ENCODE measurements at places on chromosomes 3 and 15. TPM values are rescaled to one million over a fixed set of nuclear protein-coding genes. Genes with fewer than 3 reads are reported as not detected.

DNA sequence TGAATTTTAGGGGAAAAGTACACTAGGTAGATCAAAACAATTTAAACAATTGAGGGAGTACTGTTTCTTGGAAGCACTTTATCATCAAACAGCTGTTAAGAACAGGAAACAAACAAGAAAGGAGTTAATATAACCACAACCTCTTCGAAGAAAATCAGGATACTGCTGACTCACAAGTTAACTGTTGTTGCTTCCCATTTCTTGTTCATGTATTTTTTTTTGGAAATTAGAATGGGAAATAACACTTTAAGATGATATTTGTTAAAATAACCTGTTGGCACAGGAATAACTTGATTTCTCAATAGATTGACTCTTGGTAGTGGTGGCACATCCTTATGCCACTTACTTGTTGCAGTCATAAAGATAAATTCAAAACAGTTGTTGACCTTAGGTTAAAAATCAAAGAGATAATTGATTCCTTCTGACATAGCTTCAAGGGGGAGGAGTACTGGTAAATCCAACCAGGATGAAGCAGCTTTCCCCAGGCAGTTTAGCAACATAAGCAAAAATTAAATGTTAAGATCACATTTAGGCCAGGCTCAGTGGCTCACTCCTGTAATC is 3.3 kb downstream of the BNIP2 start:
- H3K4me3 ChIP-seq: no peak overlapping the region
- no peak overlapping the region for H3K27ac ChIP-seq
- peaks cover 15% of the 10 kb centered on the region for H3K36me3 ChIP-seq
- no peak for DNase-seq
- peaks cover 8% of the 10 kb centered on the region for H3K4me1 ChIP-seq

INKA1 gene
- 7.6 TPM for total RNA-seq

THBS1 gene
- 70.6 TPM for total RNA-seq

GPR176 gene
- 13.7 TPM for total RNA-seq

- H3K27me3 ChIP-seq: no peaks in the 10 kb centered on the region
- DNase-seq: no peak
- no peaks in the 10 kb centered on the region for H3K36me3 ChIP-seq
These were observed 1.0 kb upstream of the CD200R1L start for GRCh38 chr3:112847692-112848091.

- no peak for DNase-seq
- H3K4me3 ChIP-seq: no peak overlapping the region
- H3K4me1 ChIP-seq: peaks cover 27% of the 10 kb centered on the region
- H3K27ac ChIP-seq: no peak overlapping the region
- no peaks in the 10 kb centered on the region for H3K36me3 ChIP-seq
These were observed 258.9 kb downstream of the UACA start for GRCh38 chr15:70504299-70504951.

LRRFIP2 gene
- 62.4 TPM for total RNA-seq

GABRR3 gene
- 0.20 TPM for total RNA-seq

RNF123 gene
- total RNA-seq: 25.0 TPM

- no peaks in the 10 kb centered on the region for H3K27me3 ChIP-seq
- H3K4me1 ChIP-seq: no peaks in the 10 kb centered on the region
- no peak overlapping the region for H3K4me3 ChIP-seq
- no peak for DNase-seq
- no peak overlapping the region for H3K27ac ChIP-seq
These were observed 302.0 kb downstream of the RYR3 start for GRCh38 chr15:33612721-33613304.

DNA sequence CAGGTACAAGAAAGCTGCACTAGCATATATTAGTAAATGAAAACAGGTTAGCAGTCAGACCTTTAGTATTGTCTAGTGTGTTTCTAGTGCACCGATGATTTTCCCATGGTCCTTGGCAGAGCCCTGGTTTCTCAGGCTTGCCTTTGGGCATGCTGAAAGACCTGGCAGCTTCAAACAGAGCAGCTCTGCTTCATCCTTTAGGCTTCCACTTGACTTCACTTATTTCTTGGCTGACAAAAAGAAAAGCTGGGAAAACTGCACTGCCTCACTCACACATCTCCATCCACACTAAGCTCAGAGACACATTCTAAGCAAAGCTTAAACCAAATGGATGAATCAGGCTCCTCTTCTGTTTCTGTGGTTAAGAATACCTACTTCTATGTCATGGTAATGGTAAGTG is 374.8 kb upstream of the PDZRN3 start:
- no peak overlapping the region for H3K4me3 ChIP-seq
- H3K27me3 ChIP-seq: no peaks in the 10 kb centered on the region
- H3K27ac ChIP-seq: no peak overlapping the region
- H3K36me3 ChIP-seq: no peaks in the 10 kb centered on the region

CCDC32 gene
- 23.7 TPM for total RNA-seq

GRCh38 chr15:95298729-95299128 is 1031.8 kb upstream of the NR2F2 start:
- H3K4me3 ChIP-seq: no peak overlapping the region
- DNase-seq: no peak
- H3K36me3 ChIP-seq: no peaks in the 10 kb centered on the region
- H3K27ac ChIP-seq: no peak overlapping the region
- H3K4me1 ChIP-seq: peaks cover 11% of the 10 kb centered on the region

MBD4 gene
- total RNA-seq: 25.1 TPM

GRCh38 chr3:184196536-184196935 is 10.5 kb downstream of the ABCF3 start:
- no peaks in the 10 kb centered on the region for H3K27me3 ChIP-seq
- H3K36me3 ChIP-seq: peaks cover 50% of the 10 kb centered on the region
- DNase-seq: no peak
- no peaks in the 10 kb centered on the region for H3K4me1 ChIP-seq

TGM5 gene
- not detected for total RNA-seq

CELSR3 gene
- 10.3 TPM for total RNA-seq

DNA sequence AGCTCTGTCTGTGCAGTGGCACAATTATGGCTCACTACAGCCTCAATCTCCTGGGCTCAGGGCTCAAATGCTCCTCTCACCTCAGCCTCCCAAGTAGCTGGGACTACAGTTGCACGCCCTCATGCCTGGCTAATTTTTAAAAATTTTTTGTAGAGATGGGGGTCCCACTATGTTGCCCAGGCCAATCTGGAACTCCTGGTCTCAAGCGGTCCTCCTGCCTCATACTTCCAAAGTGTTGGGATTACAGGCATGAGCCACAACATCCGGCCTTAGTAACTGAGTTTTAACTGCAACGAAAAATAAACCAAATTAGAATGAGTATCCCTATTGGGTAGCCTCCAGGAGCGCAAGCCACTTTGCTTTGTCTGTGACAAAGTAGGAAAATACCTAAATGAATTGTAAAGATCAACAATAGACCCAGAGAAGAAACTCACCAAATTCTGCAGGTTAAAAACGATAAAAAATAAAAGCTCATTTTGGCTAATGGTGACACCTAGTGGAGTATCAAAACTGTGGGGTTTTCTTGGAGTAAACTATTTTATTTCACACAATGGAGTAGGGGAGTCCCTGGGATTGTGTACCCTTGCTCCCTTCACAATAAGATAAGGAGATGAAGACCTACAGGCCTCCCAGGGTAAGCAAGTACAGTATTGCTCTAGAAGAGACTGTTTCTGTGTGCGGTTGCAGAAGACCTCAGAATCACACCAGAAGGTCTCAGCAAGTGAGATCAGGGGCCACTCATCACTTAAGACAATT is 21.0 kb upstream of the CA12 start:
- H3K27me3 ChIP-seq: no peaks in the 10 kb centered on the region
- H3K4me3 ChIP-seq: no peak overlapping the region
- peak; percentile 82 for DNase-seq
- H3K4me1 ChIP-seq: peaks cover 9% of the 10 kb centered on the region
